ENCODE measurements at places on chromosomes 7 and 10.
A peak's percentile ranks its signal among the peaks of the same experiment; 100 is the strongest.

DNA sequence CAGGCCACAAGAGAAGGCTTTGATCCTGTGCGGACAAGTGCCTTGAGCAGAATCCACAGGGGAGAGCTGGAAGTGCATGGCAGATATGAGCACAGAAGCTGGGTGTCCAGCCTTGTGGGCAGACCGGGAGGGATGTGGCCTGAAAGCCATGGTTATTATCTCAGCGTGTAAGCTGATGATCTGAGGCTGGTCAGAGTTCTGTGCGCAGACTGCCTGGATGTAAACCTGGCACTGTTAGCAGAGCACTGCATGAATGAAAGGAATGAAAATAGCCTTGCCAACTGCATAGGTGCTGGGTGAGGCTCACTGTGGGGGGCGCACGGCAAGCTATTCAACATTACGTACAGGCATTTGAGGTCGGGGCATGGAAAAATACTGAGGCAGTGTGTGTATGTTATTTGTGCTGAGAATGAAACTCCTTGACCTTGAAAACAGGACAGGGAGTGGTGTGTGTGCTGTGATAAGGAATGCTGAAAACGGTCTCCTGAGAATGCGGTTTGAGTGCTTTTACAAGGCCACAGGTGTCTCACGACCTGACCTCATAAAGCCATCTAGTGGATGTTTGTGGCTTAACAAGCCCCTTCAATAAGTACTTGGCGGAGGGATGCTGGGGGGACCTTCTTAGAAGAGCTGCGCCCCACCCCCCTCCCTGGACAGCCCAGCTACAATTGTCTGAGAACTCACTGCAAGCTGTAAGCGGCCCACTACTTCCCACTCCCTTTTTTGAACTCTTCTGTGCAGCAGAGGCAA, 18.7 kb downstream of the AKR1C1 start:
- no peak for DNase-seq

DNA sequence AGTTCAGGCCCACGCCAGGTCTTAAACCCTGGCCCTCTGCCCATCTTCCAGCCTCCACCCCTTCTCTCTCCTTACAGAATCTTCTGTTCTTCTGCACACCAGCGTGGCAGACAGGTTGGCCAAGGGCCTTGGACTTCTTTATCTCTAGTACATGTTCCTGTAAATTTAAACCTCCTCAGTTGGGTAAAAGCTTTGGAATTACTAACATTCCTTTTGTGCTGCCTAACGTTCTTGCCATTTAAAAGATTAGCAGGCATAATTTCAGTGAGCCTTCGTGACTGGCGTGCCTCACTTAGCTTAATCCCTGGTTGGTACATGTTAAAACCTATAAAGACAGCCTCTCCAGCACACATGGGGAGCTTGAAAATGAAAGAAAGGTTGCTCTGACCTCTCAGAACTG, 192.2 kb downstream of the CUX1 start:
- DNase-seq, result no peak

- no peak for DNase-seq
These were observed 237.3 kb downstream of the AHR start for GRCh38 chr7:17535776-17536175.

- no peak for DNase-seq
These were observed 114.4 kb upstream of the AFAP1L2 start for GRCh38 chr10:114518401-114519305.

GRCh38 chr7:71133856-71134255, 1.9 kb downstream of the GALNT17 start:
- DNase-seq, result no peak

GRCh38 chr7:37320848-37321468, 127.7 kb downstream of the ELMO1 start:
- no peak for DNase-seq

DNA sequence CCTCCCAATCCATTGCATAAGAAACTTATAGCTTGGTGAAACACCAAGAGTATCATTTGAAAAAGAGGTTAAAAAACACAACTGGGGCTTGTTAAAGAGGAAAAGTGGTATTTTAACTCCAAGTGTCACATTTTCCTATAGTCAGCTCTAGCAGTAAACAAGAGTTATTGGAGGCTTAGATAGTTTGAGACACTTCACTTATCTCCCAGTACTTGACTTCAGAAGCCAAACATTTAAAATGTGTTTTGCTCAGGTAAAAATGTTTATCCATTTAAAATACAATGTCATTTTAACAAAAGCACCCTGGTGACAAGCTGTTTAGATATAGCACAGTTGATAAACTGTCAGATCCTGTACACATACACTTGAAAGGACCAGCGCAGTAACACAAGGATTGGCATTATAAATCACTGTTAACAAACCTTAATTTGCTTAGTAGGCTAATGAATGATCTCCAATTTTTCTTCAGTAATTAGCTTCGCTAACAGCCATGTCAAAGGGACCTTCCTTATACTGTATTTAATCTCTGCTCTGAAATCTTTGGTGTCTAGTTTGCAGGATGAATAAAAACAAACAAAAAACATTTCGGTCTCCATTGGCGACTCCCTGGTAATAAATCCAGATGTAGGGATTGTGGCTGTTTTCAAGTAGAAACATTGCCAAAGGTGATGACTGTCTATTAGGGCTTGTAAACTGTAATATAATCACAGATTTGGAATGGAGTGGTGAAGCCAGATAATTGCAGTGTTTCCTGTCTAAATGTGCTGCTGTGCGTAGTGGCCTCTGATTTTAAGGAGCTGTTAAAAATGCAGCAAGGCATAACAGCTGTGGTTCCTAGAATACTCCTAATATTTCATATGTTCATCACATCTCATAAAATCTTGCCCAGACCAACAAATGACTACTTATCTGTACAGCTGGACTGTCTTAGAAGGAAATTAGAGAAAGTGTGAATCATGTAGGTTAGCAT, 545.1 kb downstream of the AUTS2 start:
- no peak for DNase-seq

DNA sequence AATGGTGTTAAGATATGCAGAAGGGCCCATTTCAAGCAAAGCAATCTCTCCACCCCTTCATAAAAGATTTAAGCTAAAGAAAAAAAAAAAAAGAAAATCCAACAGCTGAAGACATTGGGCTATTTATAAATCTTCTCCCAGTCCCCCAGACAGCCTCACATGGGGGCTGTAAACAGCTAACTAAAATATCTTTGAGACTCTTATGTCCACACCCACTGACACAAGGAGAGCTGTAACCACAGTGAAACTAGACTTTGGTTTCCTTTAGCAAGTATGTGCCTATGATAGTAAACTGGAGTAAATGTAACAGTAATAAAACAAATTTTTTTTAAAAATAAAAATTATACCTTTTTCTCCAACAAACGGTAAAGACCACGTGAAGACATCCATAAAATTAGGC, 28.6 kb downstream of the PPP3CB start:
- no peak for DNase-seq

- no peak for DNase-seq
These were observed 25.9 kb downstream of the CYP2W1 start for GRCh38 chr7:1008733-1009363.

- DNase-seq, result no peak
These were observed 25.0 kb upstream of the CCAR1 start for GRCh38 chr10:68696018-68696417.

- no peak for DNase-seq
These were observed 61.4 kb upstream of the ASAH2 start for GRCh38 chr10:50312464-50313437.

GRCh38 chr7:55912748-55913158, 25.5 kb downstream of the ZNF713 start:
- no peak for DNase-seq

- DNase-seq, result no peak
These were observed 430.5 kb upstream of the GALNT17 start for GRCh38 chr7:70701477-70701876.

GRCh38 chr10:88895250-88895649, 15.2 kb downstream of the STAMBPL1 start:
- no peak for DNase-seq

DNA sequence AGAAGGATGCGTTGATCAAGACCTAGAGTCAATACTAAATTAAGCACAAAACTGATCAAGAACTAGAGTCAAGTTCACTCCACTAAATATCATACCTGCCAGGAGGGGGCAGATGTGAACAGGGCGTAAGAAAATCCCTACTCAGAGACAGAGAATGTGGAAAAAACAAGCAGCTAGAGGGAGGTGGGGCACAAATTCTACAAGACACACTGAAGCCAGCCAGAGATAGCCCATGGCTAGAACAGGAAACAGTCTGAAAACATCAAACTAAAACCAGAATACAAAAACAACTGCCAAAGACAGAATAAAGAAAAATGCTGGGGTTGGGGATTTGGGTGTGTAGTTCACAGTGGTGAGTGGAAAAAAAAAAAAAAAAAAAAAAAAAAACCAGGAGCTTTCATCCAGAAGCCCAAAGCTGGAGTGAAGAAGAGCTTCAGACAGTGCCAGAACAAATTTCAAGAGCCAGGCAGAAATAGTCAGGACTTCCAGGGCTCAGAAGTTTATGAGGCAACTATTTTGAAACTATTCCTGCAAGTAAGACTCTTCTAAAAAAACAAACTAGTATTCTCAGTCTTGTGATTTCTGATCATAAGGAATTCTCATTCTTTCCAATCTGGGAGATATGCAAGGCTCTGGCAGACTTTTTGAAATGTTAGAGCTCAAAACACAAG, 118.3 kb downstream of the CCDC71L start:
- DNase-seq, result peak; percentile 5

DNA sequence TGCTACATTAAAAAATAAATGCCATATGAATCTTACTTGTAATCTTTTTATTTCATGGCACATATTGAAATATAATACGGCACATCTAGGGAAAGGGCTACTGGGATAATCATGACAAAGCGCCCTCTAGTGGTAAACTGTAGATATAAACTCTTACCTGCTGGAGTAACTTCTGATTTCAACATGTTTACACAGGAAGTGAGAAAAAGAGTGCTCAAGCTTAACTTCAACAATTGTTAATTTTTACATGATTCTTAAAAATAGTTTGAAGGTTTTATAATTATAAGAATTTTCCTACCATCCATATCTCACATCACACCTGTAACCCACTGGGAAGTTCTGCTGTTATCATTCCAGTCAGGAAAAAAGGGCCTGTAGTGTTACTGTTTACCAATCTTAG, 2.0 kb upstream of the HEPACAM2 start:
- DNase-seq, result no peak

DNA sequence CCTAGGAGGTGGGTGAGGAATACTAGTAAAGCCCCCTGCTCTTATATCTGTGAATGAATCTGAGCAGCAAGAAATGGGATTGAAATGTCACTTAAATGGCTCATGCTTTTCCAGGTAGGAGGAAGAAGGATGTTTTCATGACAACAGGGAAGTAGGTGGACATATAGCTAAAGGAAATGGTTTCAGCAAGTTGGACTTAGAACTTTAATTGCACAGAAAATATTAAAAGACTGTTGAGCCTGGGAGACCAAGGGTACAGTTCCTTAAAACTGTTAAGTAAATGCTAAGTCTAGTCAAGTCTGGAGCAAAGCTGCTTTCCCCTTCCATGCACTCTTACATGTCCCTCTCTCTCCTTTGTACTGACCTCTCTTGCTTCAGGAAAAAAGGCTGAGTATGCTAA, 301.3 kb downstream of the HGF start:
- DNase-seq, result no peak

GRCh38 chr10:96610817-96611216, 24.0 kb upstream of the TM9SF3 start:
- DNase-seq, result no peak

- no peak for DNase-seq
These were observed 15.9 kb downstream of the NT5C2 start for GRCh38 chr10:103177123-103177522.

DNA sequence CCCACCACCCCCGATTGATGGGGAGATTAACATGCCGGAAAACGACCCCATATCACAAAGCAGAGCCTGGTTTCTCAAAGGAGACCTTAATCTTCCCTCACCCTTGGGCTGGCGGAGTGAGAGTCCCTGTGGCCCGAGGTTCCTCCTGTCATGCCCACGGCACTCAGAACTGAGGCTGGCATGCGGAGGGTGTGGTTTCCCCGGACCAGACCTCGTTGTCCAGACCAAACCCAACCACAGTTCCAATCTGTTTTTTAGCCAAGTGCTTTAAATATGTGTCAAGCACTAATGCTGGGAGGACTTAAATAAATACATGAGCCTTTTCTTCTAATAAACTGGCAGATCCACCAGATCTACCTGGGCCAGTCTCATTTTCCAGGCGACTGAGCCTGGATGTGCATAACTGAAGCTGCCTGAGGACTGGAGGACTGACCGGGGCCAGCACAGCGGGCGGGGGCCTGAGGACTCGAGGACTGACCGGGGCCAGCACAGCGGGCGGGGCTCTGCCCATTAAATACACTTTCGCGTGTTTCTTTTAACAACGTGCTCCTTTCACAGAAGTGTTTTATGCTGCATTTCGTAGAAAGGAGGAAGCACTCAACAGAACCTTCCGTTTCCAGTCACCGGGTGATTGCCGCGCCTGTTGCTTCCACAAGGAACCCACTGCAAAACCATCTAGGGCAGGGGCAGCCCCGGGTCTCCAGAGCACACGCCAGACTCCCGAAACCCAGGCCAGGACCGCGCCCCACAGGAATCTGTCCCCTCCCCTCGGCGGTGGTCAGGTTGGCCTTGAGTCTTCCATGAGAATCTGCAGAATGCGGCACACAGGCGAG, 334.6 kb downstream of the PTPRN2 start:
- DNase-seq, result no peak

DNA sequence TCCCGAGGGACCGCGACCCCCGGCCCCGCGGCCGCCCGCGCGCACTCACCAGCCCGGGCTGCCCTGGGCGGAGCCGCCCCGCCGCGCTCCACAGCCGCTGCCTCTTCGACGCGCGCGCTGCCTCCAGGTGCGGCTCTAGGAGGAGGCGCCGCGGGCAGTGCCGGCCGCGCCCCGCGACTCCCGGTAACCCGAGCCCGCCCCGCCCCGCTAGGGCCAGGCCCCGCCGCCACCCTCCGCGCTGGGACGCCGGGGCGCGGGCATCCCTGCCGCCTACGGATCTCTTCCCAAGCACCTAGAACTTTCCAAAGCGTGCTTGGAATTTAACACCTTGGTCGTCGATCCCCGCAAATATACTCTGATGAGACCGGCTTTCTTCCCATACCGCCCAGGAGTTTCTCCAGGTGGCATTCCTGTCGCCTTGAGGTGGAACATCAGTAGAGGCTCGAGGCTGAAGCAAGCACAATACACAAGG, at the start of gene SLC26A5:
Gene SLC26A5 (minus strand): TSS at position 159 of the 472 bp plus-strand sequence. CDS start 24,693 bp downstream, outside the sequence.
- DNase-seq, result no peak

- no peak for DNase-seq
These were observed 144.2 kb downstream of the MDFIC start for GRCh38 chr7:115066050-115066449.

DNA sequence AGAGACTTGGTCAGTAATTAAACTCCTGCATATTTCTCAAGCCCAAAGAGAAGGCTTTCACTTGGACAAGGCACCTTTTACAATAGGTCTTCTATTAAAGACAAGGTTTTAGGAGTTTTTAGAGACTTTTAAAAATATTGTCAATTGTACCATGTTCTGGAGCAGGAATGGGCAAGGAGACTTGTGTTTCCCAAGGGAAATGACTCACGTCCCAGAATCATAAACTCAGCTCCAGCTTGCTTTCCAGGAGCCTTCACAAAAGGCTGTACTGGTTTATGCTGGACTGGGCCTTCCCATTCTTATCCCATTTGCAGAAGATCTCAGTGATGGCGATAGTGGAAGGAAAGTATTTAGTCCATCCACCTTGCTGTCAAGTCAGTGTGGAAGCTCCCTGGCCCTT, 7.8 kb upstream of the GLI3 start:
- DNase-seq, result no peak

- no peak for DNase-seq
These were observed 245.6 kb downstream of the MAD1L1 start for GRCh38 chr7:1987084-1987535.
